CD4-positive, alpha-beta memory T cell (primary cell): ENCODE measurements at places on chromosomes 6 and 20. TPM values are rescaled to one million over a fixed set of nuclear protein-coding genes. Genes with fewer than 3 reads are reported as not detected.
A peak's percentile ranks its signal among the peaks of the same experiment; 100 is the strongest.

SLC12A5 gene
- polyA plus RNA-seq = not detected

ADGRF4 gene
- polyA plus RNA-seq = not detected

MUC22 gene
- not detected for polyA plus RNA-seq

LYRM2 gene
- 73.3 TPM for polyA plus RNA-seq

MLIP gene
- not detected for polyA plus RNA-seq

CGA gene
- polyA plus RNA-seq = not detected

GRCh38 chr20:7087803-7088202 lies 320.3 kb downstream of the BMP2 start:
- DNase-seq = no peak

DNA sequence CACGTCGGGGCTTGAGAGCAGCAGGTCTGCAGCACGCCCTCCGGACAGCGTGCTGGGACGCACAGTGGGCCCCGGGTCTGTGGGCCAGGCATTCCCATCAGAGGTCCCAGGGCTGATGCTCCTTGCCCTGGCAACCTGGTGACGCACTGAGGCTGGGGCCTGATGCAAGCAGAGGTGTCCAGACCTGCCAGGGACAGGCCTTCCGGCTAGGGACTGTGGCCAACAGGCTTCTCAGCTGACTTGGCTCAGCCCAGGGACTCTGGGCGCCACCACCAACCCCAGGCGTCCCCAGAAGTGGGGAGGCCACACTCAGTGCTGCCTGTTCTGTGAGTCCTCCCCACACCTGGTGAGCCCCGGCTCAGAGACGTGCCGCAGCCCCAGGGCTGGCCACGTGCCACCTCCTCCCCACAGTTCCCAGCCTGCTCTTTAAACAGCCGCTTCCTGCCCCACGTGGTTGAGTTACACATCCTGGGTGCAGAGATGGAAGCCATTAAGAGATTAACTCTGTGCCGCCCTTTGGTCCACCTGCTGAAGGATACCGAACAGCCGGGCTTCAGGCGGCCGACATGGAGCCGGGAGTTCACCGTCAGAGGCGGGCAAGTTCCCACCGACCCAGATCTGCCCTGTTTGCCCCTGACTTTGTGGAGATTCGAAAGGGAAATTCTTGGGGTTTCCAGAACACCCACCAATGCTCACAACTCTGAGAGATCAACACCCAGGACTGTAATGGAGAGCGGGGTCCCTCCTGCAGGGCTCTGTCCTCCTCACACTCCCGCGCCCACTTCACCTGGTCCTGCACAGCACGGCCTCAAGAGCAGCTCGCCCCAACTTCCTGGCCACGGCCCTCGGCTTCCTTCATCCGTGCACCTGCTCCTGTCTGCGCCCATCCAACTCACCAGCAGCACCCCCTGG lies 37.6 kb upstream of the ZBP1 start:
- DNase-seq = peak; percentile 58

DNA sequence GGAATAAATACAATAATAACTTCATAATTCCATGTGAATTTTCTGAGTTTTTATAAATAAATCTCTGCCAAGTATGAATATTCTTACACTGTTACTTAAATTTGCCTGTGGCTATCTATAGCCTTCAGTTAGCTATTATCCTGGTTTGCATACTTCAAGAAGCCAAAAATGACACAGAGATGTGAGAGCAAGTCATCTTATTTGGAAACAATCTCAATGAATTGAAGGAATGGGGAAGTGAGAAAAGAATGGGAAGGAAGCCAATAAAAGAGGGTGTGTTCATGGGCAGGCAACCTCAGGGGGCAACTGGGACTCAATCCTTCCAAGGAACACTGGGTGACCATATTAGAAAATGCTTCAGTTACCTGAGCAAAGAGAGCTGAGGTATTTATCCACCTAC lies 9.9 kb downstream of the HAO1 start:
- DNase-seq = no peak
